ENCODE measurements at places on chromosomes 3 and 15.

DNA sequence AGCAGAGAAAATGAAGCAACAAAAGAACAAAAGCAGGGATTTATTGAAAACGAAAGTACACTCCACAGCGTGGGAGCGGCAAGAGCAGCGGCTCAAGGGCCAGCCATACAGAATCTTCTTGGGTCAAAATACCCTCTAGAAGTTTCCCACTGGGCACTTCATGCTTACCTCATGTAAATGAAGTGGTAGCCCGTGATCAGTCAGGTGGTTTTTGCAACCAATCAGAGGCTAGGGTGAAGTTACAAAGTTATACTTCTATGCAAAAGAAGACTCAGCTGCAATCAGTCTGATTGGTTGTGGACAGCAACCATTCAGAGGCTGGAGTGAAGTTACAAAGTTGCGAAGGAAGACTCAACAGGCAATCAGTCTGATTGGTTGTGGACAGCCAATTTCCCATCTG is 37.8 kb upstream of the TRH start:
- DNase-seq, result no peak

GRCh38 chr3:127212711-127213110 is 19.8 kb downstream of the PRR23E start:
- no peak for DNase-seq

- DNase-seq, result no peak
These were observed 4.4 kb downstream of the GATA2 start for GRCh38 chr3:128488636-128488990.

DNA sequence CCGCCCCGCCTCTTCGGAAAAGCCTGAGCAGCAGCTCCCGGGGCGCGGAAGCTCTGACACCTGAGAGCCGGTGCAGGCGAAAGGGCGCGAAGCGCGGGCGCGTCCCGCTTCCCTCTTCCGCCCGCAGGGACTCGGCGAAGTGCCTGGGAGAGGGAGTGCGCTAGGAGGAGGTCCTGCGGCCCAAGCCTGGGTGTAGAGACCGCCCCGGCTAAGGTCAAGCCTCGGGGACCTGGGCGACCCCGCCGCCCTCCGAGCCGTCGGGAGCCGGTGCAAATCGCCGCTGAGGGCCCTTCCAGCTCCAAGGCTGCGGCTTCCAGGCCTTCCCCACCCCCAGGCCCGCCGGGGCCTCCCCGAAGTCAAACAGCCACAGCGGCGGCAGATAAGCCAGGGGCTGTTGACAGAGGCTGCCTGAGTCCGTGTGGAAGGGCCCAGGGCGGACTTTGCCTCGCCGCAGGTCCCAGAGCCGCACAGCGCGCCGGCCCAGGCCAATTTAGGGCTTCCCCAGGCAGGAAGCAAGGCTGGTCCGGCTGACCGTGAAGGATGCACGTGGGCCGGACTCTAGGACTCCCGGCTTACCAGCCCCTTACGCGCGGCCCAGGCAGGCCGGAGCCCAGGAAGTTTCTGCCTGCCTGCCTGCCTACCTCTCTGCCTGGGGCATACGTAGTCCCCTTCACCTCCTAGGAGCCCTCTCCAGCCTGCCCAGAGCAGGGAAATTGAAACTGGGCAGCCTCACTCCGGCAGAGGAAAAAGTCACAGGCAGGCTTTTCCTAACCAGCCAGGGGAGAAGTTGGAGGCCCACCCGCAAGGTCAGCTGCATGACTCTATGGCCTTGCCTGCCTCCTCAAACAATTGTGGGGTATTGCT is 2.3 kb downstream of the ITPKA start:
- no peak for DNase-seq

GRCh38 chr3:46092702-46093080 is 65.4 kb upstream of the XCR1 start:
- DNase-seq, result no peak

DNA sequence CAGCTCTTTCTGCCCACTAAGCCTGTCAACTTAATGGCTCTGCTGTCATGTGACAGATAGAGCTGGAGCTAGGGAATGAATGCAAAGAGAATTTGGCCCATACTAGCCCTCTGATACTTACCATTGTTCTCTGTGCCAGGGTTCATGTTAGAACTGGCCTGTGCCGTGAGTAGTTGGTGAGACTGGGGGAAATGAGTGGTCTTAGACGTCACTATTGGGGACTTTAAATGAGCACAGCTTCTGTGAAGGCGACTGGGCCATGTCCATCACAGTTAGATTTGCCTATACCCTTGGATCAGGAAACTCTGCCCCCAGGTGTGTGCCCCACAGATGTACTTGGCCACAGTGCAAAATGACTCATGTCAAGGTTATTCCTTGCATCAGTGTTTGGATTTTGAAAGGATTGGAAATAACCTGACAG is 124.9 kb downstream of the PTPRG start:
- DNase-seq, result no peak

- DNase-seq, result no peak
These were observed 101.3 kb downstream of the MYH15 start for GRCh38 chr3:108408883-108409799.

- DNase-seq, result no peak
These were observed 20.0 kb downstream of the BOC start for GRCh38 chr3:113231391-113231790.

All from renal pelvis (tissue), 12 donors.